ENCODE measurements at places on chromosomes 12 and 14.

DNA sequence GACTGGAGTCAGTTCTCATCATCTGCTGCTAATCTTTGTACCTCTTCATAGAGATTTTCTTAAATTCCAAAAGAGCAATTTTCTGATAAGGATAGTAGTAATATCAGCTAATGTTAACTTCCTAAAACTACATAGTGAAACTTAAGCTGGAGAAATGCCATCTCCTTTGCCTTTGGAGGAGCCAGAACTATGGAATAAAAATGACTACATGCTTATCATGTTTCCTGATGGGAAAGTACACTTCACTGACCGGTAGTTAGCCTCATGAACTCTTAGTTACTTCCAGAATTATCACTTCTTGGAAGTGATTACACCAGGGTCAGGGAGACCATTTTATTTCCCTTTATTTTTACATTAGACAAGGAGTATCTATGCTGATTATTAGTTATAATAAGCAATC lies 1222.1 kb upstream of the TMEM132C start:
- no peak for DNase-seq

DNA sequence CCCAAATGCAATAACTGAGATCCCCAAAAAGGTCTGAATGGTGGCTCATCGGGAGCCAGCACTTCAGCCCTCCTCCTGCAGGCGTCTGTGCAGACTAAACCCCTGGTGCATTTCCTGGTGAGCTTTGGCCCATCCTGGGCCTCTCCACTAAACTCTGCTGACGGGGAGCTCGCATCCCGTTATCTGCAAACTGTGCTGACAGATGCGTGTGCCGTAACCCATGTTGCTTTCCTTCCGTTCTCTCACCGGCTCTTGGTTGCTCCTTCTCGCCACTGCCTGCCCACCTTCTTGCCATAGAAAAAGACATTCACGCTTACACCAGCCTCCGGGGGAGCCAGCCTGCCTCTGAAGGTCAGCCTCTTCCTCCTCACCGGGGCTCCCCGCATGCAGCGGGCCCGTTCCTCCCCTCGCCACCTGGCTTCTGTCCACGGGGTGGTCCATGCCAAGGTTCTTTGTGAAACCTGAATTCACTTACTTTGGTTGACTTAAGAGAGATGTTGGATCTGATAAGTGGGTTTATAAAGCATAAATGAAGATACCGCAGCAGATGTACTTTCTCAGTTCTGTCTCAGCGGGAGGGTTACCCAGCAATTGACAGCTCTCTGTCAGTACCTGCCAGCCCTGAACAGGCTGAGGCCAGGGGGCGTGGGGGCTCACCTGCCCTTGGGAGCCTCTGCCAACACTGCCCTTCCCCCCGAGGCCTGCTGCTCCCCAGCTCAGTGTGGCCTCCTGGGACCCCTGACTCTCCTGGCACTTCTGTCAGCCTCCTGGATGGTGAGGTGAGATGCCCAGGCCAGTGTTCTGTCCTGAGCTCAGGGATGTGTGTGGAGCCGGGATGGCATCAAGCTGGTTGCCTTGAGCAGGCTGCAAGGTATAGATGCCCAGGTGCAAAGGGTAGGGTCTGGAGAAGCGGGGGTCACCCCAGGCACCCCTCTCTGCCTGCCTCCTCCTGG lies 14.2 kb downstream of the ZFYVE21 start:
- DNase-seq, result peak; percentile 54

DNA sequence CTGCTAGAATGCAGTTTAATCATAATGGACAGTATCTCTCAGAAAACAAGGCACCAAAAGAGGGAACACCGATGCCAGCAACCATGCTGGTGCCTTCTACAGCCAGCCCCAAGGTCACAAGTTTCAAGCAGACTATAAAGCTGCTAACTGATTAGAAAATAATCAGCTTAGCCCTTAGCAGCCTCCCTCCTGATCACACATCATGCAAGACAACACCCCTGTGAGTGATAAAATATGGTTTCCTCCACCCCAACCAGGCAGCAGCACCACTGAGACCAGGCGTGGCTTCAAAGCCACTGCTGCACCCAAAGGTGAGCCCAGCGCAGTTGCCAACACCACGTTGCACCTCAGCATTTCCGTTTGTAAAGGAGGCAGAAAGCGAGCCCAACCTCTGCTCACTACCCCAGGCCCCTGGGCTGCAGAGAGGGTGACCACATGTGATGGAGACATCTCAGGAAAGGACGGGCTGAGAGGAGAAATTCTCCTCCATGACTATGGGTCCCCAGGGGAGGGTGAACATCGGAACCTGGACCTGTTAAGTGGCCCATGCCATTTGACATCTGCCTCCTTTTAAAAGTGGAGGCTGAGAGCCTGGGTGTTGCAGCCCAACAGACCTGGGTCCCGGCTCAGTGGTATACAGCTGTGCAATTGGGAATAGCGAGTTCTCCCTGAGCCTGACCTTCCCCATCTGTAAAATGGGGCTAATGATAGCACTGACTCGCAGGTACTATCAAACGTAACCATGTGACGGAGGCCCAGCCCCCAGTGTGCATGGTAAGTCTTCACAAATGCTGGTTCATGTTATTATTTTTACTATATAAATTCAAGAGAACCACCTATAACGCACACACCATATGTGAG lies 11.5 kb downstream of the ZFP36L1 start:
- DNase-seq, result no peak

- no peak for DNase-seq
These were observed 1.3 kb downstream of the PPP1R13B start for GRCh38 chr14:103846097-103846496.

DNA sequence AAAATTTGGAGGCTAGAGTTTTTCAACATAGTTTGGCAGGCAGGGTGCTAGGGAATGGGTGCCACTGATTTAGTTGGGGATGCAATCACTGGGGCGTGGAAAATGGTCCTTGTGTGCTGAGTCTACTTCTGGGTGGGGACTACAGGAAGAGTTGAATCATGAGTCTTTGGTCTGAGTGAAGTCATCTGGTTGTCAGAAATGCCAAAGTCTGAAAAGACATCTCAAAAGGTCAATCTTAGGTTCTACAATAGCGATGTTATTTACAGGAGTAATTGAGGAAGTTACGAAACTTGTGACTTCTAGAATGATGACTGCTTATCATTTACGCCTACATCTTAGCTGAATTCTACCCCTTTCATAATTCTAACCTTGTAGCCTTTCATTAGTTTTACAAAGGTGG lies 209.1 kb downstream of the NUBPL start:
- no peak for DNase-seq

DNA sequence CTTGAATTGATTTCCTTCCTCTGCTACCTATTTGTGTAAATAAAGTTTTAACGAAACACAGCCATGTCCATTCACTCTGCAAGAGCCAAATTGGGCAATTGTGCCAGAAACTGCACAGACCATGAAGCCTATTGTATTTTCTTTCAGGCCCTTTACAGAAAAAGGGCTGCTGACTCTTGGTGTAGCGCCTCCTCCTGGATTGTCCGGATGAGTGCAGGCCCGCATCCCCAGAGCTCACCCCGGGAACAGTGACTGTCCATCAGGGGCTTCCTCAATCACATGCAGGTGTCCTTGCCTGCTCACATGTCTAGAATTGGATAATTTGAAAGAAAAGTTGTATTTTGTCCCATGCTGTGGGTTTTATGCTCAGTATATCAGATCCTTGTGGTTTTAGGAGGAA lies 1282.2 kb downstream of the AACS start:
- DNase-seq, result no peak

- no peak for DNase-seq
These were observed 167.1 kb upstream of the NOS1 start for GRCh38 chr12:117528538-117528937.

- no peak for DNase-seq
These were observed 5.0 kb upstream of the OS9 start for GRCh38 chr12:57688931-57689330.

GRCh38 chr14:31405599-31406232 lies 14.6 kb downstream of the HEATR5A start:
- no peak for DNase-seq

GRCh38 chr14:52055167-52055566 lies 13.7 kb downstream of the NID2 start:
- DNase-seq, result no peak

GRCh38 chr12:106953352-106954250 lies 2.1 kb upstream of the TMEM263 start:
- no peak for DNase-seq

DNA sequence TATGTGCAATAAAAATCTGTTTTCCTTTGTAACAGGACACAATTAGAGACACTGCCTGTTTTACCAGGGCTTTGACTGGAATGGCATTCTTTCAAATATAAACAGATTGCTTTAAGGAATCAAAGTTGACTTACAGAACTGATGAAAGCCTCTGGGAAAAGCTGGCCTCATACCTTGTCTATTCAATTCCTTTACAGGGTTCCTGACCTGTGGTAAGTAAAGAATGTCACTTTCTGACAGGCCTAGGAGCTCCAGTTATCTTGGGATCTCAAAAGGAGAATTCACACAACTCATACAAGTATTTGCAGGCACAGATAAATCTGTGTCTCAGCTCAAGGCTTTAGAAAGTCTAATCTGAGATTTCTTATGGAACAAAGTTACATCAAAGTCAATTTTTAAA lies 88.4 kb downstream of the BCAT1 start:
- DNase-seq, result no peak

GRCh38 chr12:69405566-69405865 lies 46.0 kb downstream of the YEATS4 start:
- DNase-seq, result no peak

GRCh38 chr12:47415054-47415453 lies 290.8 kb downstream of the RPAP3 start:
- DNase-seq, result no peak

GRCh38 chr14:34398024-34398423 lies 64.0 kb downstream of the SPTSSA start:
- DNase-seq, result no peak

- no peak for DNase-seq
These were observed 126.9 kb upstream of the FKBP4 start for GRCh38 chr12:2667716-2668440.

Data from NCI-H2081 (cell line).